ENCODE measurements at places on chromosomes 7 and 10. TPM values are rescaled to one million over a fixed set of nuclear protein-coding genes. Genes with fewer than 3 reads are reported as not detected.

- DNase-seq = no peak
These were observed 300.6 kb downstream of the DNAJB6 start for GRCh38 chr7:157637216-157637949.

GRCh38 chr10:100878291-100878910, 34.4 kb upstream of the SLF2 start:
- peak; percentile 67 for DNase-seq

- DNase-seq = peak; percentile 26
These were observed 407.7 kb downstream of the SH2D4B start for GRCh38 chr10:80945264-80945880.

GRCh38 chr7:83161186-83161585, 1.5 kb downstream of the PCLO start:
- DNase-seq = no peak

- DNase-seq = no peak
These were observed 280.4 kb downstream of the CELF2 start for GRCh38 chr10:11298116-11298515.

Gene ASB4
- total RNA-seq = not detected

DNA sequence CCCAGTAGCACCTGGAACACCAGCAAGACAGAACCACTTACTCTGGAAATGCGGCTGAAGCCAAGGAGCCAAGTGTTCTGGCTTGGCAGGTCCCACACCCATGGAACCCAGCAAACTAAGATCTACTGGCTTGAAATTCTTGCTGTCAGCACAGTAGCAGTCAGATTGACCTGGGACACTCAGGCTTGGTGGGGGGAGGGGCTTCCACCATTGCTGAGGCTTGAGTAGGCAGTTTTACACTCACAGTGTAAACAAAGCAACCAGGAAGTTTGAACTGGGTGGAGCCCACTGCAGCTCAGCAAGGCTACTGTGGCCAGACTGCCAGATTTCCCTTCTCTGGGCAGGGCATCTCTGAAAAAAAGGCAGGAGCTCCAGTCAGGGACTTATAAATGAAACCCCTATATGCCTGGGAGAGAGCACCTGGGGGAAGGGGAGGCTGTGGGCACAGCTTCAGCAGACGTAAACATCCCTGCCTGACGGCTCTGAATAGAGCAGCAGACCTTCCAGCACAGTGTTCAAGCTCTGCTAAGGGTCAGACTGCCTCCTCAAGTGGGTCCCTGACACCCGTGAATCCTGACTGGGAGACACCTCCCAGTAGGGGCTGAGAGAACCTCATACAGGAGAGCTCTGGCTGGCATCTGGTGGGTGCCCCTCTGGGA, 121.2 kb downstream of the MTERF1 start:
- DNase-seq = no peak

Measured in G401 (cell line).